Thyroid gland (tissue), 4 donors: ENCODE measurements at places on chromosomes 4 and X. TPM values are rescaled to one million over a fixed set of nuclear protein-coding genes. Genes with fewer than 3 reads are reported as not detected.

- no peaks in the 10 kb centered on the region for H3K27me3 ChIP-seq
- H3K36me3 ChIP-seq, result no peaks in the 10 kb centered on the region
- no peak overlapping the region for H3K4me3 ChIP-seq
- peaks cover 4% of the 10 kb centered on the region for H3K4me1 ChIP-seq
- no peak overlapping the region for H3K27ac ChIP-seq
These were observed 56.1 kb downstream of the PJA1 start for GRCh38 chrX:69109036-69109663.

- H3K4me1 ChIP-seq, result no peaks in the 10 kb centered on the region
- H3K4me3 ChIP-seq, result no peak overlapping the region
- no peak for DNase-seq
These were observed 38.4 kb upstream of the ZNF518B start for GRCh38 chr4:10495651-10496050.

Gene MND1
- total RNA-seq, result 1.6 TPM

DNA sequence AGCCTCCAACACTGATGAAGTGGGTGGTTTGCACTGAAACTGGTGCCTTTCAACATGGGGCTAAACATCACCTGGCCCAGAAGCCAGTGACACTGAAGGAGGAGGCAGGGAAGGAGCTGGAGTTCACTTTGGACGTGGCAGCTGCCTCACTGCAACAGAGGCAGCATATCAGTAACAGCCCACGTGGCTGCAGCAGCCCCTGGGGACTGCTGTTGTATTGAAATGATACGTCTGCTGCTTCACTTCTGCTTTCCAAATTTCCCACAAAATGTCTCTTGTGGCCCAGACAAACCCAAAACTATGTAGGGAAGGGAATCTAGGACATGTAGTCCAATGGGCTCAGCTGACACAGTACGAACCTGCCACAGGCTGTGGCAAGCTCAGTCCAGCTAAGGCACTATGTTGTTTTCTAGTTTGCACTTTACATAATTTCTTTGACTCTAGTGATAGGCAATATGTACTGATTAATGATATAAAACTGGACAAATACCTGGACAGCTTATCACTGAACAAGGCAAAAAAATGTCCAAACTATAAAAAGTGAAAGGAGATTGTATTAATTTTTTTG, 84.7 kb upstream of the RAPGEF2 start:
- no peaks in the 10 kb centered on the region for H3K36me3 ChIP-seq
- DNase-seq, result no peak
- H3K27ac ChIP-seq, result no peak overlapping the region
- H3K4me1 ChIP-seq, result no peaks in the 10 kb centered on the region
- H3K27me3 ChIP-seq, result no peaks in the 10 kb centered on the region

Gene PPP3CA
- 45.8 TPM for total RNA-seq

- H3K4me3 ChIP-seq, result no peak overlapping the region
- H3K36me3 ChIP-seq, result no peaks in the 10 kb centered on the region
- H3K4me1 ChIP-seq, result peaks cover 23% of the 10 kb centered on the region
- H3K27ac ChIP-seq, result no peak overlapping the region
- no peaks in the 10 kb centered on the region for H3K27me3 ChIP-seq
These were observed 74.6 kb downstream of the RAPGEF2 start for GRCh38 chr4:159177265-159178150.

DNA sequence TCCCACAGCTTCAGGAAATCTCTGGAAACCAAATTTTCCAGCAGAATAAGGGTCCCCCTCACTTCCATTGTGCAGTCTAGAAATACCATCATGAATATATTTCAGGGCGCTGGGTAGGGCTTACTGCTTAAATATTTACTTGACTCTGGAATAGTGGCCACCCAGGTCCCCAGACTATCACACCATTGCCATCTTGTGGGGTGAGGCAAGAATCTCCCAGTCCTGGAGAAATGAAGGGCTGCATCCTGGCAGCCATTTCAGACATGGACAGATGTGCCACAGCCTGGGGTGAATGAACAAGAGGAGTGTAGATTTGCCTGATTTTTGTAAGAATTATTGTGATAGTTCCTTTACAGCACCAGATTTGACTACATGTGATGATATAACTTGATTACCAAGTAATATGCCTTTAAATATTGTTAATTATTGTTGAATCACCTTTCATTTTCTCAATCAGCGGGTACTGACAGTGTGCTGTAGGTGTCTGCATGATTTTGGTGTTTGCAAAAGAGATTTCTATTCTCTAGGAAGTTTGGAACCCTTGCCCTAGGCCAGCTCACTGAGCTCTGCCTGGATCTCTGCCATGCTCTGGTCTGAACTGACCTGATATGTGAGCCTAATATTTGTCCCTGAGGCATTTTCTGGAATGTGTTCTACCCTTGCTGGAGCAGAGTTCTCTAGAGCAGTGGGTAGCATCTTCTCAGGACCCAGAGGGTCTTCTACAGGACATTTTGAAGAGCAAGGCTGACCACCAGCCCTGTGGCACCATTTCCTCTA, 183.4 kb downstream of the KIT start:
- H3K27ac ChIP-seq, result no peak overlapping the region
- H3K27me3 ChIP-seq, result no peaks in the 10 kb centered on the region
- no peak overlapping the region for H3K4me3 ChIP-seq
- H3K36me3 ChIP-seq, result no peaks in the 10 kb centered on the region

Gene SORCS2
- 1.7 TPM for total RNA-seq

GRCh38 chr4:53118676-53119075, 247.2 kb downstream of the SCFD2 start:
- no peak overlapping the region for H3K4me3 ChIP-seq
- no peak for DNase-seq

Gene NSUN7
- 18.8 TPM for total RNA-seq

DNA sequence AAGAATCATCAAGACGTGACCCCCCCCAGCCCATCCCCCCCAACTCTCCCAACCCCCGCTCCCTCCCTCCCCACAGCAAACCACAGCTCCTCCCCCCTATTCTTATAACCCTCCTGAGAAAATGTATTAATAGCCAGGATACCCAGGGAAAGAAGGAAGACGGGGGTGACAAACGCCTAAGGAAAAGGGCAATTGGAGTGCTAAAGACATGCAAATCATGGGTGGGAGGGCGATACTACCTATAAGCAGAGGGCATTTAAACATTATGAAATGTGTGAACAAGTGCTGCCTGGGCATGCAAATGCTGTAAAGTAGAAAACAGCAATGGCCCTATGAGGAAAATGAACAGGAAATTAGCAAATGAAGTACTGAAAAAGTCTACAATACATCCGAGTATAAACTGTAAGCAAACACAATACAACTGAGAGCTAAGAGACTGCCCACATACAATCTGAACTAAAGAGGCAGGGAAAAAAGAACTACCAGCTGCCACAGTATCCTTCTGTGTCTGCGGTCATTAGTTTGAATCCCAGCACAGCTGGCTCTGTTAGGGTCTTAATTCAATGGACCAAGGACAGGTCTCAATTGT, 2.4 kb downstream of the CXXC4 start:
- H3K36me3 ChIP-seq, result no peaks in the 10 kb centered on the region
- H3K4me3 ChIP-seq, result no peak overlapping the region
- peak; percentile 28 for DNase-seq
- peak overlapping the region; percentile 82 for H3K27ac ChIP-seq
- no peaks in the 10 kb centered on the region for H3K27me3 ChIP-seq

Gene MAD2L1
- 0.89 TPM for total RNA-seq

DNA sequence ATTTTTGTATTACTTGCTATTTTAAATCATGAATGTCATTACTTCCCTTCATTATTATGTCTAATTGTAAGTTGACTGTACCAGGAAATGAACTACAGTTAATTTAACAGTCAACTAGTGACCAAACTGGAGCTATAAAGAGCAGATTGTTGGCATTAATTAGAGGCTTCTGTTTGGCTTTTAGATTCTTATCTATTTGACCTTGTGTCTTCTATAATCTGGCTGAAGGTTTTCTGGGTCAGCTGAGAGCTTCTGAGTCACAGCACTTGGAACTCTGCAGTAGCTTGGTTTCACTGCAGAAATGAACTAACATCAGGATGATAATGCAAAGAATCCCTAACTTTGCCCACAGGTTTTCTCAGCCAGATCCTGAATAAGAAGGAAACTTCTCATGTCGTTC, 169.2 kb upstream of the LEF1 start:
- DNase-seq, result no peak
- H3K27ac ChIP-seq, result no peak overlapping the region
- no peak overlapping the region for H3K4me3 ChIP-seq
- H3K27me3 ChIP-seq, result no peaks in the 10 kb centered on the region

Gene SORBS2
- total RNA-seq, result 437 TPM

GRCh38 chr4:2087170-2087569, 28.0 kb downstream of the NAT8L start:
- no peaks in the 10 kb centered on the region for H3K27me3 ChIP-seq
- no peaks in the 10 kb centered on the region for H3K4me1 ChIP-seq
- no peak overlapping the region for H3K27ac ChIP-seq
- no peak for DNase-seq
- H3K36me3 ChIP-seq, result no peaks in the 10 kb centered on the region

Gene SUPT20HL1
- not detected for total RNA-seq

Gene PIGA
- total RNA-seq, result 14.8 TPM

DNA sequence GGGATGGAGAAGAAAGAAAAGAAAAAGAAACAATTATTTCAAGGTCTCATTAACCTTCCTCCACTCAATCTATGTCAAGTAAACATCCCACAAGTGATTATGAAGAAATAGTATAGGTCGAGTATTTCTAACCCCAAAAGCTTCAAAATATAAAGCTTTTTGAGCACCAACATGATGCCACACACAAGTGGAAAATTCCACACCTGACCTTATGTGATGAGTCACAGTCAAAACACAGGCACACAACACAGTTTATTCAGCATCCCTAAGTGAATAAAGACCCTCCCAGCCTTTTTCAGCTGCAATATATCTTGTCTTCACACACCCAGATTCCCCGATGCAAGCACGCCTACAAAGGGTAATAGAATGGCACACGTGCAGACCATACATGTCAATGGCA, 51.7 kb upstream of the VEGFC start:
- H3K36me3 ChIP-seq, result no peaks in the 10 kb centered on the region
- no peaks in the 10 kb centered on the region for H3K4me1 ChIP-seq
- H3K27ac ChIP-seq, result no peak overlapping the region
- H3K4me3 ChIP-seq, result no peak overlapping the region
- no peaks in the 10 kb centered on the region for H3K27me3 ChIP-seq

Gene ASB5
- not detected for total RNA-seq

- H3K36me3 ChIP-seq, result no peaks in the 10 kb centered on the region
- no peak for DNase-seq
- H3K27ac ChIP-seq, result no peak overlapping the region
- no peak overlapping the region for H3K4me3 ChIP-seq
- H3K27me3 ChIP-seq, result no peaks in the 10 kb centered on the region
These were observed 230.4 kb upstream of the GATB start for GRCh38 chr4:151991001-151991883.

- H3K4me1 ChIP-seq, result no peaks in the 10 kb centered on the region
- no peaks in the 10 kb centered on the region for H3K36me3 ChIP-seq
- H3K27ac ChIP-seq, result no peak overlapping the region
- no peaks in the 10 kb centered on the region for H3K27me3 ChIP-seq
- no peak for DNase-seq
- H3K4me3 ChIP-seq, result no peak overlapping the region
These were observed 213.6 kb downstream of the HTR2C start for GRCh38 chrX:114797494-114797893.

Gene NALF2
- total RNA-seq, result 20.2 TPM

DNA sequence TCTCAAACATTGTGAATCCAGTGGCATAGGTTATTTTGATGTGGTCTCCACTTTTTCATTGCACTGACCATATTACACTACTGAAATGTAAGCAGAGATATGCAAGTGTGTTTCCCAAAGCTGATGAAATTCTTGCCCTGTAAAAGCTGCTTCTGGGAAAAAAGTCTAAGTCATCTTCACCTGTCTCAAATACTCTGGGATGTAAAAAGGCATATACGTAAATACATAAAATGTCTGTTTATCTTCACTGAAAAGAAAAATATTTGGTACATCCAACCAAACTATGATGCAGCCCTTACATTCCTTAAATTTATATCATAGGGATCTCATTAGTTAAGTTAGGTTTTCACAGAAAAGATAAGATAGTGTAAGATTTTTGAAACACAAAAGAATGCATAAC, 7.9 kb downstream of the KDR start:
- no peak overlapping the region for H3K4me3 ChIP-seq
- H3K27me3 ChIP-seq, result no peaks in the 10 kb centered on the region
- H3K36me3 ChIP-seq, result no peaks in the 10 kb centered on the region
- no peak overlapping the region for H3K27ac ChIP-seq
- no peaks in the 10 kb centered on the region for H3K4me1 ChIP-seq

GRCh38 chrX:12421918-12422317, 283.6 kb downstream of the FRMPD4 start:
- no peaks in the 10 kb centered on the region for H3K36me3 ChIP-seq
- no peak overlapping the region for H3K27ac ChIP-seq
- DNase-seq, result no peak
- no peak overlapping the region for H3K4me3 ChIP-seq
- no peaks in the 10 kb centered on the region for H3K4me1 ChIP-seq

- no peaks in the 10 kb centered on the region for H3K4me1 ChIP-seq
- DNase-seq, result no peak
- no peaks in the 10 kb centered on the region for H3K27me3 ChIP-seq
- no peak overlapping the region for H3K27ac ChIP-seq
These were observed 740.1 kb downstream of the KLHL13 start for GRCh38 chrX:117376460-117376859.

DNA sequence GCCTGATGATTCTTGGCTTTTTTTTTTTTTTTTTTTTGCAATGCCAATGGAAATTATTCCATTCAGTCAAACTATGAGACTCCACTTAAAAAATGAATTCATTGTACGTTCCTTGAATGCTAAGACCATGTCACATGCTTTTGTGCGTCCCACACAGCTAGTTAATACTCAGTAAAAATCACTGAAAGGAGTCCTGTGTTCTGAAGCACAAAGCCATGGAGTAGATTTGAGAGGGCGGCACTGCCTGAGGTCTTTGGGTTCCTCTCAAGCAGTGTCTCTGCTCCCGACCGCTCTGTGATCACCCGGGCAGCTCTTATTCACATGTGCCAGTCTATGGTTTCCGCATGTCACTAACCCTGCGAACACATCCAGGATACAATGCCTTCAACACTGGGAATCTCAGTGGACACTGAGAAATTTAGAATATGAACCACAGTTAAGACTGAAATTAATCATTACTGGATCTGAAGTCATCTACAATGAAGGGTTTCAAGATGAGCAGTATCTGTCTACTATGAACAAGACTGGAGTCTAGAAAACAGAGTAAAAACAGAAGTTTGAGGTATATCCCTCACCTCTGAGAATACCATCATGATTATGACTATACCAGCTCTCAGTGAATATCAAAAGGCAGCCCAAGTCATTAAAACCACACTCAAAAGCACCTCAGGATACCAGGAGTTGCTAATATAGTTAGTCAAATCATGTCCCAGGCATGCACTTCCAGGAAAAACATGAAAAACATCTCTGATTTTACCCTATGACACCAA, 193.0 kb downstream of the MGST2 start:
- no peaks in the 10 kb centered on the region for H3K4me1 ChIP-seq
- no peak overlapping the region for H3K27ac ChIP-seq
- no peak for DNase-seq
- H3K36me3 ChIP-seq, result no peaks in the 10 kb centered on the region

DNA sequence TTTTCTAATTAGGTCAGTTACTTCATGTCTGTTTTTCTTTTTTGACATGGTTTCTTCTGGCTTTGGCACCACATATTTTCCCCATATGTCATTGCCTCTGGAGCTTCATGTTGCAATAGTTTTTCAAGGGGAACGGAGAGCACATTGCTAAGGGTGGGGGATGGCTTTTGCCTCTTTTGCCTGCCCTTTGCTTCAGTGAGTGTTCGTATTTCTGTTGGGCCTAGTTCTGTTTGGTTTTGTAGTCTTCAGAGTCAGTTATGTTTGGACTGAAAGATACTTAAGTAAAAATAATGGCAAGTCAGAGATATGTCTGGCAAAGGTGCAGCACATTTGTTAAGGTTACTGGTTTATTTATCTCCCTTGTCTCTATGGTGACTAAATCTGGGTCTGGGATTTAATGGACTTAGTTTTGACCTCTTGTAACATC, 29.1 kb downstream of the FHL1 start:
- H3K4me1 ChIP-seq, result peaks cover 50% of the 10 kb centered on the region
- no peaks in the 10 kb centered on the region for H3K27me3 ChIP-seq
- DNase-seq, result peak; percentile 58
- H3K36me3 ChIP-seq, result no peaks in the 10 kb centered on the region
- H3K4me3 ChIP-seq, result no peak overlapping the region
